ENCODE measurements at places on chromosomes 1 and 21. TPM values are rescaled to one million over a fixed set of nuclear protein-coding genes. Genes with fewer than 3 reads are reported as not detected.

- ATAC-seq: no peak
Measured at GRCh38 chr1:29312469-29313461, 76.4 kb downstream of the PTPRU start.

DNA sequence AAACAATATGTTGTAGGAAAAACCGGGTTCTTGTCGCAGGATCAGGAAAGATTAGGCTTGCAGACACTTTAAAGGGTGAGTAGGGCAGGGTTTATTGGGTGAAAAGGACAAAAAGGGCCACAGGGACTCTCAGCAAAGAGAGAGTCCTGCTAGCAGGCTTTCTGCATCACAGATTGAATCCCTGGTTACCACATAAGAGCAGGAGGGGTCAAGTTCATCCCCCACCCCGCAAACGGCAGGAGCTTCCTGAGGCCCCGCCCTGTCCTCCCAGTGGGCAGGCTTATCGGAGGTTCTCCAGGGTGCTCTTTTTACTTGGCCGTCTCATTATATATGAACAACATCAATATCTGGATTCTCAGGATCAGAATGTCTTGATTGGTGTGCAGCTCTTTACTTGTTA, 47.7 kb downstream of the SYCP1 start:
- ATAC-seq: no peak

DNA sequence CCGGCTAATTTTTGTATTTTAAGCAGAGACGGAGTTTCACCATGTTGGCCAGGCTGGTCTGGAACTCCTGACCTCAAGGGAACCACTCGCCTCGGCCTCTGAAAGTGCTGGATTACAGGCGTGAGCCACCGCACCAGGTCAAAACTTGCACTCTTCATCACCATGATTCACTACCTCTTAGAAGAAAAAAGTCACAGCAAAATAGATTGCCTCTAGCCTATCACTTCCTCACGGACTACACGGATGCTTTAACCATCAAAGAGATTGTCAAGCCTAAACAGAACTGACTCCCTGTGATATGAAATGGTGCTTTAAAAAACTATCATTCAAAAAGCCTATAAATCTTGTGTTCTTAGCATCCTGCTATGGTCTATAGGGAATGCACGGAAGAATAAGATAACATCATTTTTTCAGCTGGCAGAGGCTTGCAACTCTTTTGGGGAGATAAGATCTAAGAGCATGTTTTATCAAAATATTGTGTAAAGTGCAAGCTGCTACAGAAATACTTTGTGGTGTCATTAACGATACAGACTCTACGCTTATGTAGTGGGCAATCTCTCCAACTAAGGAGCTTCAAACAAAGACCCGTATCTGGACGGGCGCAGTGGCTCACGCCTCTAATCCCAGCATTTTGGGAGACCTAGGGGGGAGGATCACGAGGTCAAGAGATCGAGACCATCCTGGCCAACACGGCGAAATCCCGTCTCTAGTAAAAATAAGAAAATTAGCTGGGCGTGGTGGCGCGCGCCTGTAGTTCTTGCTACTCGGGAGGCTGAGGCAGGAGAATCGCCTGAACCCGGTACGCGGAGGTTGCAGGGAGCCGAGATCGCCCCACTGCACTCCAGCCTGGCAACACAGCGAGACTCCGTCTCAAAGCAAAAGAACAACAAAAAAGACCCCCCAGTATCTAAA, 966 bp downstream of the TFB2M start:
- ATAC-seq: no peak

DNA sequence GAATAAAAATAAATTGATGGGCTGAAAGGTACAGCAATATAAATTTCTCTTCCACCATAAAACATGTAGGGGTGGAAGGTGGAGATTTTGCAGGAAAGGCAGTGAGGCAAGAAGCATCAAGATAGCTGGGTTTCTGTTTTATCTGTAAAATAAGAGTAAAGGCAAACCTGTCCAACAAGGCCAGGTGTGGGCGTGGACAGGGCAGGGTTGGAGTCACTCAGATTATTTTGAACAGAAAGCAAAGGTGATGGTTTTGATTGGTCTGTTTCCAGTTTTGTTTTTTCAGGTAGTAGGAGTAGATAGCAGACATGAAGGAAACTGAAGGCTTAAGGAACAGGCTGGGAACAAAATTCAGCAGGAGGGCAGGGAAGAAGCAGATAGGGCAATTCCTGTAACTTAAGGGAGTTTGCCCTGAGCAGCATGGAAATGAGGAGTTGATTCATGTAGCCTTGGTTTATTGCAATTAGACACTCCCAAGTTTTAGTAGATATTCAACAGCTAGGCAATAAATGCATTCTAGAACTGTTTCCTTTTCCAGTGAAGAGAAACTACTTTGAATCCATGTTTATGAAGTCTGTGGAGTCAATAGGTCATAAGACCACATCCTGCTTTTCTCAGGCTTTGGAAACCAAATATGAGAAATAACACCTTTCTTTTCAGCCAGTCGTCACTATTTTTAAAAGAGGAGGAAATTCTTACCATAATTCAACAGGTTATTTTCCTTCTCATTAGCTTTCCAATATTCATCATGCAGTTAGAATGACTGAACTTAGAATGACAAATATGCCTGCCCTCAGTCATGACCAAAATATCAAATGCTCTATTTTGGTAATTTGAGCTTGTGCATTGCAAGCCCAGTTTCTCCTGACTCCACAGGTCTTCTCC, 38.7 kb upstream of the CD55 start:
- ATAC-seq: no peak

- no peak for ATAC-seq
Measured at GRCh38 chr1:35763201-35763600, 6.6 kb downstream of the CLSPN start.

- ATAC-seq: no peak
Measured at GRCh38 chr1:39310691-39311090, 106.2 kb downstream of the MACF1 start.

DNA sequence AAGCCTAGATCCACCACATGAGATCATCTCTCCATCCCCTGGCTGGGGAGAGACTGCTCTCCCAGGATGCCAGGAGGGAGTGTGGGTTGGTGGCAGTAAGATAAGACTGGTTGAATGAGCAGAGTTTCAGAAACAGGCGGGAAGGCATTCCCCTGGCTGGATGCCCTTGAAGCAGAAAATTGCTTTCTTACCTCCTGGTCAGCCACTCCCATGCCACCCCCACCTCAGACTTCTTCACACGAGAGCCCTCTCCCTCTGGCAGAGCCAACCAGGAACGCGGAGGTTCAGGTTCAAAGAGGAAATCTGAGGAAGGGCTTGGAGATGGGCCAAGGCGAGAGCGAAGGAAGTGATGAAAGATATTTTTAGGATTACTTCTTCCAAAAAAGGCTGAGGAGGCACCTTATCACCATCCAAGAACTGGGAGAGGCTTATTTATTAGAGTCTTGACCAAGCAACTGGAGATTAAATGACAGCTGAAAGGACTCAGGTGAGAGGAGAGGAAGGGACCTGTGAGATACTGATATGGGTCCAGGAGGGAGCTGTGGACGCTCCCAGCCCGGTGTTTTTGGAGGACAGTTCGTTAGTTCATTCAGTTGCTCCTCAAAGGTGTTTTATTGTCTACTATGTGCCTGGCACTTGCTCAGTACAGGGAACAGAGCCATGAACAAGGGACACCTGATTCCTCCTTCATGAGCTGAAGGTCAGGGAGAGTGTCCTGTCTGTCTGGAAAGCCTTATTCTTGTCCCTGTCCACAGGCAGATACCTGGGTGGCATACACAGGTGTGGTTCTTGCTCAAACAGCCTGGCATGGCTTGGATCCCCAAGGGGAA, 18.9 kb upstream of the SLC26A9 start:
- no peak for ATAC-seq

GRCh38 chr21:42461881-42462877, 33.8 kb downstream of the RSPH1 start:
- ATAC-seq: no peak

GRCh38 chr1:99533909-99534637, 111.8 kb upstream of the PALMD start:
- ATAC-seq: peak; percentile 51

DNA sequence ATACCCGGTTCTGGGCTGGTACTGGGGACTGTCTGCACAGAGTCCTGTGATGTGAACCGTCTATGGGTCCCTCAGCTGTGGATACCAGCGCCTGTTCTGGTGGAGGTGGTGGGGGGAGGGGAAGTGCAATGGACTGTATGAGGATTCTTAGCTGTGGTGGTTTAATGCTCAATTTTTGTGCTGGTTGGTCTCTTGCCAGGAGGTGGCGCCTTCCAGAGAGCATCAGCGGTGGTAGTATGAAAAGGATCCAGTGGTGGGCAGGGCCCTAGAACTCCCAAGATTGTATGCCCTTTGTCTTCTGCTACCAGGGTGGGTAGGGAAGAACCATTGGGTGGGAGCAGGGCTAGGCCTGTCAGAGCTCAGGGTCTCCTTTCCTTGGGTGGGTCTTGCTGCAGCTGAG, 89.4 kb upstream of the B3GALT2 start:
- no peak for ATAC-seq

DNA sequence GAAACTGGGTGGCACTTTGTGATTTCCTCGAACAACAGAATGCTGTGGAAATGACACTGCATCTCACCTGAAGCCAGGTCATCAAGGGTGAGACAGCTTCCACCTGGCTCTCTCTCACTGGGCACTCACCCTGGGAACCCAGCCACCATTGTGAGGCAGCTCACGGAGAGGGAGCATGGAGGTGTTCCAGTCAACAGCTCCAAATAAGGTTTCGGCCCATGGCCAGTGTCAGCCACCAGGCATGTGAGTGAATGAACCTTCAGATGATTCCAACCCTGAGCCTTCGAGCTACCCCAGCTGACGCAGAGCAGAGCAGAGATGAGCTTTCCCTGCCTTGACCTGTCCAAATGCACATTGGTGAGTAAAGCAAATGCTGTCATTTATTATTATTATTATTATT, 58.1 kb downstream of the SYDE2 start:
- ATAC-seq: no peak

GRCh38 chr1:10170239-10170574, 40.2 kb upstream of the KIF1B start:
- no peak for ATAC-seq

GRCh38 chr1:179089827-179090482, 8.1 kb downstream of the TOR3A start:
- peak; percentile 39 for ATAC-seq

DNA sequence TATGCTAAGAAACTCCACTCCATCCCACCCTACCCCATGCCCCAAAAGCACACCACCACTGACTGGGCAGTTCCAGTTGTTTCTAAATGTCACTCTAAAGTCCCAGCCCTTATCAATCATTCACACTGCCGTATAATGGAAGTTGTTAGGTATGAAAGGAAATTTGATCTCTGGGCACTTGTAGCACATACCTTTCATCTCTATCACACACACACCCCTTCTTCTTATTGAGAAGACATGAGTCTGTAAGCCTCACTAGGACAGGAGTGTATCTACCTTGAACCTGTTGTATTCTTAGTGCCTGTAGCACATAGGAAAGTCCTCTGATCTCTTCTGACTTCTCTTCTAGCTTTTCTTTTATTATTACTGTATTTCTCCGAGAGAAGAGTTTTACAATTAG, 22.3 kb upstream of the DHX9 start:
- no peak for ATAC-seq

GRCh38 chr1:153698020-153698922, 19.8 kb downstream of the NPR1 start:
- peak; percentile 94 for ATAC-seq

GRCh38 chr1:12112711-12113161, 49.6 kb downstream of the TNFRSF8 start:
- ATAC-seq: peak; percentile 20

DNA sequence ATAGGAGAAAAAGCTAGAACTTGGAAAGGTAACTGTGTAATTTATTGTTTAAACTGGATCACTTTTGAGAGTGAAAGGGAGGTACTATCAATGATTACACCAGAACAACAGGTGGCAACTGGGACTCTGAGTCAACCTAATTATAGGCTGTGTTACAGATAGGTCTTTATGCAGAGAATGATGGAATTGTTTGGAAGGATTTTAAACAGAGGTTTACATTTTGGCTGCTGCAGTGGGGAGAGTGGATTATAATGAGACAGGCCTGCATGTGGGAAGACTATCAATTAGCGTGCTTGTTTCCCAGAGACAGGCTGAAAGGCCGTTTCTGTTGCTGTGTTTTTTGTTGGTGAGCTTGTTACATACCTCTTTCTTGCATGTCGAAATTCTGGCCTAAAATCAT, 432.9 kb downstream of the PLA2G4A start:
- ATAC-seq: peak; percentile 6

GRCh38 chr21:42769183-42769819, 110.0 kb downstream of the WDR4 start:
- no peak for ATAC-seq

DNA sequence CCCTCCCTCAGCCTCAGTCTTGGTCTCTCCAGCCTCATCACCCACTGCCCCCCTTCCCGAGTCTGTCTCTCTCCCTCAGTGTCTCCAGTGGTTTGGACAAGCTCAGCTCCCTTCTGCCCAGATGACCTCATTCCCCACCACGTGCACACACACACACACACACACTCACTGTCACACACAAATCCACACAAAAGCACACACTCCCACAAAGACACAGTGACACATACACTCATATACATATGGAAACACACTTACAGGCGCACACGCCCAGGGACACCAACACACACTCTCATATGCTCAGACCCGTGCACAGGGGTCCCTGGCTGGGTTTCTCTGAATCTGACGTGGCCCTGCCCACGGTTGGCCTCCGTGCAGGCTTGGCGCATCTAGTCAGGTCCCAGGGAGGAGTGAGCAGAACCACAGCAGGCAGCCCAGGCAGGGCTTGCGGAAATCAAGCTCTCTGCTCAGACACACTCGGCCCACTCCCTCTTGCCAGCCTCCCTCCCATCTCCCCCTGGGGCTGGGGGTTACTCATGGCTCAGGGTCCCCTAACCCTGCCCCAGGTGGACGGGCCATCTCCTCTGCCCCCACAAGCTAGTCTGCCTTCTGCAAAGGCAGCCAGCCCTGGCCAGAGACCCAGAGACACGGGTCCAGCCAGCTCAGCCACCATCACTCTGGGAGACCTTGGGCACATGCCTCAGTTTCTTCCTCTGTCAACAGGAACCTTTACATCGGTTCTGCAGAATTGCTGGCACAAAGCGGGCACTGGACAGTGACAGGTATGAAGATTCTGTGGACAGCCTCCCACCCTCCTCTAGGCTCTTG, 38.5 kb upstream of the FAM131C start:
- peak; percentile 75 for ATAC-seq

GRCh38 chr1:206912445-206913095, 9.2 kb downstream of the FCMR start:
- peak; percentile 28 for ATAC-seq

GRCh38 chr1:185786524-185786923, 52.3 kb downstream of the HMCN1 start:
- ATAC-seq: no peak

The GJA9 gene
- total RNA-seq: 0.21 TPM

The CAMK2N1 gene
- 12.3 TPM for total RNA-seq

The NLRP3 gene
- 0.71 TPM for total RNA-seq

The TMEM269 gene
- total RNA-seq: 1.1 TPM

The TEDDM1 gene
- 0.11 TPM for total RNA-seq

The GBP5 gene
- 0.05 TPM for total RNA-seq

The FDPS gene
- total RNA-seq: 349 TPM

The MYOM3 gene
- total RNA-seq: 0.31 TPM

The ETNK2 gene
- total RNA-seq: 8.2 TPM

The TTLL7 gene
- total RNA-seq: 19.7 TPM

The GNG4 gene
- total RNA-seq: 16.8 TPM

The DPT gene
- 27.1 TPM for total RNA-seq

The KCNE2 gene
- not detected for total RNA-seq
